A549 treated with CORT108297 at 1 μM for 4 hours (cell line): ENCODE measurements at places on chromosomes 4 and X. TPM values are rescaled to one million over a fixed set of nuclear protein-coding genes. Genes with fewer than 3 reads are reported as not detected.

The FAM13A gene
- 4.6 to 6.2 TPM (median 5.6 TPM) in 5 replicates for total RNA-seq

The PAGE4 gene
- not detected in 5 replicates for total RNA-seq

The BRS3 gene
- total RNA-seq: not detected in 5 replicates

The P2RY8 gene
- 0.02 TPM in 4 of 5 replicates, not detected in the other for total RNA-seq

The MMGT1 gene
- 15.8 to 17.8 TPM (median 16.6 TPM) in 5 replicates for total RNA-seq

The ADH6 gene
- total RNA-seq: 0.07 to 0.15 TPM (median 0.12 TPM) in 3 of 5 replicates, not detected in the others

The ANKRD50 gene
- total RNA-seq: 3.8 to 5.6 TPM (median 5.2 TPM) in 5 replicates

The SPANXN4 gene
- total RNA-seq: not detected in 5 replicates

The S100G gene
- not detected in 5 replicates for total RNA-seq

The BCORL1 gene
- total RNA-seq: 6.1 to 11.1 TPM (median 9.7 TPM) in 5 replicates

The XK gene
- 0.32 to 0.47 TPM (median 0.36 TPM) in 5 replicates for total RNA-seq

The MRPS18C gene
- 42.9 to 64.9 TPM (median 45.7 TPM) in 5 replicates for total RNA-seq

The HS3ST1 gene
- total RNA-seq: 0.27 to 0.54 TPM (median 0.39 TPM) in 5 replicates
